Osteoblast (primary cell): ENCODE measurements at places on chromosomes 5 and 9.
A peak's percentile ranks its signal among the peaks of the same experiment; 100 is the strongest.

DNA sequence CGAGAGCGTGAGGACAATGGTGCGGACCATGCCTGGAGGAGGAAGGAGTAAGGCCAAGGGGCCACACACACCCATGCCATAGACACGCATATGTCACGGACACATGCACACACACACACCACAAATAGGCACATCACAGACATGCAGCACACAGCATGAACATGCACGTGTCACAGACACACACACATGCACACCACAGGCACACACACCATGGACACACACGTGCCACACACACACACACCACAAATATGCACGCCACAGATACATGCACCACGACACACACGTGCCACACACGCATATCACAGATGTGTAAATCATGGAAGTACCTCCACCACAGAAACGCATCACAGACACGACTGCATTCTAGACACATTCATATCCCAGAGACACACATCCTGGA, 16.7 kb downstream of the TERT start:
- no peak for DNase-seq

DNA sequence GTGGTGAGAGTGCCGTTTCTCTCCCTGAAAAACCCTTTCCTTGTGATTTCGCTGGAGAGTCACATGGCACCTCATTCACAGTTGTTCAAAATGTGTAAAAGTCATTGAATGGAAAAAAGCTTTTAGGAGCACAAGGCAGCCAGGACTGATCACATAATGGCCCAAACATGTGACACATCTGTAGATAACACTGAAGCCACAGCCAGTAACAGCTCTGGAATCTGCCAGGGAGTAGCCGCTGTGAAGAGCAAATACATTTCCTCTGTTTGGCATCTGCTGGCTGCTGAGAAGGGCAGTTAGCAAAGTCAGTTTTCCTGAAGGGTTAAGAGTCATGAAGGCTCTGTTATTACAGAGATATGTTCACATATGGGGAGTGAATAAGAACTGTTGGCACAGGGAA, 271.8 kb downstream of the NNT start:
- peak; percentile 31 for DNase-seq

DNA sequence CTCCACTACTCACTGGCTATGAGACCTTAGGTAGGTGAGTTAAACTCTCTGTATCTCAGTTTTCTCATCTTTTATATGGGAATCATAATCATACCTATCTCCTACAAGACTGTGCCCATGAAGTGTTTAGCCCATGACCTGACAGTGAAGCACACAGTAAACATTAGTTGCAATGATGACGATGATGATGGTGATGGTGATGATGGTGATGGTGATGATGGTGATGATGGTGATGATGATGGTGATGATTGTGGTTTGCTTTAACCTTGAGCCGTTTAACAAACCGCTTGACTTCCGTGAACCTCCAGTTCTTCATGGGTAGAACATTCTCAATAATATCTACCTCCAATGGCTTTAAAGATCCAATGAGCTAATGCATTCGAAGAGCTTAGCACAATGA, 220.2 kb upstream of the MVB12B start:
- no peak for DNase-seq

DNA sequence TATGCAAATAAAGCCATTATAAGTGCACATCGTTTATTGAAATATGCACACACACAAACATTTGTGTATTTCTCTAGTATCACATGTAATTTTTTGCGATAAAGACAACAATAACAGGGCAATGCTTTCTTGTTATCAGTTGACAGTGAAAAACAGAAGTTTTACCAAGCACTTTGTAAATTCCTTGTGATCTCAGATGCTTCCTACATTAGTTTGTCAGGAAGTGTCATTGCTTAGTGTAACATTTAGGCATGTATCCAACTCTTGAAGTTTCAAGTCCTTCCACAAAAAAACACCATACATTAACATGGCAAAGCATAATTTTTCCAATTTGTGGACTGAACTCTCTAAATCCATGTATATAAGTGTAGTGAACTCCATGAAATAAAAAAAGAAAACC, 46.4 kb downstream of the MOCS2 start:
- no peak for DNase-seq

DNA sequence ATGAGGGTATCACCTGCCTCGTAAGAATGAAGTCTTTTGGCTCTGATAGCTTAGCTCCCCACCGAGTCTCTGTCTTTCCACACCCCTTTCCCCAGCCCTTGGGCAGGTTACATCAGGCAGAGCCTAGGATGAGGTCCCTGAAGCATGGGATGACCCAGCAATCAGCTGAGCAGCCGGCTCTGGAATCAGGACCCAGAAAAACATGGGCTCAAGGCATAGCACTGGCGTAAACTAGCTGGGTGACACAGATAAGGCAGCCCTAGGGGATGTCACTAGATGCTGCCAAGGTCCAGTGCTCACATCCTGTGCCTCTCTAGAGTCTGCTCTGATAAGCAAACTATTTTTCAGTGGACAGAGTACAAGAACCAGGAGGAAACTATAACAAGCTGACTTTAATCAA, 26.6 kb downstream of the IDNK start:
- DNase-seq: no peak

DNA sequence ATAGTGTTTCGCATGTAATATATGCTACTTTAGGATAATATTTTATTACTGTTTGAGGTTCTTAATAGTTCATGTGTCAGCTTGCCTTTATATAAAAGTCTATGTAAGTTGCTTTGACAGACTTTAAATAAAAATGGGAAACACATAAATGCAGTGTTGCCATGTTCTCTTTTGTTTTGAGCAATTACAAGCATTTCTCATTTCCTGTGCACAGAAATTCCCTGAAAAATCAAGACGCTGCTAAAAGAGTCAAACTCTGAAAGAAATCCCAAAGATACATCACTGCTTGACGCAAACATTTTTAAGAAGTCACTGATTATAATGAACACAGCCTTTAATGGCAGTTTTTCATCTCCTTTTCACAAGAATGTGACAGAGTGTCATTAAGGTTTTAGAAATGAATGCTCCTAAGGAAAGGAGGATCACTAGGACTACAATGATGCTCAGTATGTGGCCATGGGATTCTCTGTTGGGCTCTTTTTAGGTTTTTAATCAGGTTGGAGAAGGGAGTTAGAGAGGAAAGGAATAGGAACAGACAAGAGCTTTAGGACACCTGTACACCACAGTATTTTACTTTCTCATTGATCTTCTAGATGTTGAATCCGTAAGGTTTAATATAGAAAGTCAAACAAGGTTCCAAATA, 29.4 kb downstream of the ZCCHC7 start:
- DNase-seq: no peak

DNA sequence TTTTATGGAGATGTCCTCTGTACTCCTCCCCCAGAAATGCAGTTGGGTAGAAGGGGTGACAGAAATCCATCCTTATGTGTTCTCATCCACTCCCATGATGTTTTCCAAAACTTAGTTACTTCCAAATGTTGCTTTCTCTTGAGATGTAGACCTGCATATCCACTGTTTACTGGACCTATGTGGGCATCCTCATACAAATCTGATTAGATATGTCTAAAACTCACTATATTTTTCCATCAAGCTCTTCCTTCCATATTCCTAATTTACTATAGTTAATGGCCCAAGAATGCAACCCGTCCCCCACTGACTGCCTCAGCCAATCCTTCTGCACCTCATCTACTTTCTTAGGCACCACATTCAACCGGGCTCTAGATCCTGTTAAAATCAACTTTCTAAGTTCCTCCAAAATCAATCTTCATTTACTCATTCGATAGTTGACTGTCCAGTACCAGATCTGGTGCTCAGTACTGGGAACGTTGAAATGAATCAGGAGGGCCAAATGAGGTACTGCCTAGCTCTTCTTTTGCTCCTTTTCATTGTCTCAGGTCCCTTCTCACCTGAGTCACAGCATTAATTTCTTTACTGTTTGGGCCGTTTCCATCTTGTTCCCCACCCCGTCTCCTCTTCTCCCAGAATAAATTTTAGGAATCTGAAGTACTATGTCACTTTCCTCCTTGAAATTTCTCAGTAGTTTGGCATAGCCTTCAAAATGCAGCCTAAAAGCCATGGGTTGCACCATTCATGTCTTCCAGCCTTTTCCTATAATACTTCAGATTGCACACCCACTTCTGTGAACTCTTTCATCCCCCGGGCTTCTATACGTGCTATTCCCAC, 7.9 kb downstream of the PLK2 start:
- no peak for DNase-seq
